ENCODE measurements at places on chromosomes 1 and 21. TPM values are rescaled to one million over a fixed set of nuclear protein-coding genes. Genes with fewer than 3 reads are reported as not detected.

The PGBD5 gene
- 1.2 TPM for total RNA-seq

The TRIM63 gene
- total RNA-seq = not detected

The CD34 gene
- total RNA-seq = 25.9 TPM

The ELF3 gene
- total RNA-seq = 0.83 TPM

The LAPTM5 gene
- total RNA-seq = 20.3 TPM

The KLHDC8A gene
- total RNA-seq = 177 TPM

The RBM15 gene
- total RNA-seq = 26.2 TPM

The OR2L13 gene
- 0.24 TPM for total RNA-seq

The KCNA3 gene
- total RNA-seq = 2.1 TPM

The SIM2 gene
- not detected for total RNA-seq
